ENCODE measurements at places on chromosomes 5 and 9. TPM values are rescaled to one million over a fixed set of nuclear protein-coding genes. Genes with fewer than 3 reads are reported as not detected.

- H3K27ac ChIP-seq: no peak overlapping the region
- no peaks in the 10 kb centered on the region for H3K4me1 ChIP-seq
- H3K4me3 ChIP-seq: no peak overlapping the region
- H3K27me3 ChIP-seq: no peaks in the 10 kb centered on the region
- DNase-seq: no peak
- H3K36me3 ChIP-seq: no peaks in the 10 kb centered on the region
These were observed 13.4 kb downstream of the PCSK5 start for GRCh38 chr9:75903785-75904360.

- no peak overlapping the region for H3K27ac ChIP-seq
- no peak for DNase-seq
- no peaks in the 10 kb centered on the region for H3K27me3 ChIP-seq
- peaks cover 19% of the 10 kb centered on the region for H3K4me1 ChIP-seq
These were observed 5.6 kb downstream of the IDNK start for GRCh38 chr9:83628540-83628939.

- no peaks in the 10 kb centered on the region for H3K36me3 ChIP-seq
- no peak overlapping the region for H3K27ac ChIP-seq
- no peaks in the 10 kb centered on the region for H3K4me1 ChIP-seq
- no peak overlapping the region for H3K4me3 ChIP-seq
- DNase-seq: no peak
- no peaks in the 10 kb centered on the region for H3K27me3 ChIP-seq
These were observed 1196.1 kb upstream of the CDH9 start for GRCh38 chr5:28234356-28234968.

DNA sequence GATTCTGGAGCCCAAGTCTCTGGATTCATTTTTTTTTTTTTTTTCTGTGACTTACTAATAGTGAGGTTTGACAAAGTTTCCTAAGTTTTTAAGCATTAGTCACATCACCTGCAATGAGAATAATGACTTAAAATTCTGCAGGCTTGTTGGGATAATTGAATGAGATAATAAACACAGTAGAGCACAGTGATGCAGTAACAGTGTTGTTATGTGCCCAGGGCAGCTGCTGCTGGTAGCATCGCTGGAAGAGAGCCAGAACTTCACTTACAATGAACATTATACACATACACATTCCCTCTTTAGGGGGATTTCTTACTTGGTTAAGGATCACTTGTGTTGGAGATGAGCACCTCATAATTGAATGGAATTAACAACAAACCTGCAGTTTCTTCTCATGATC is 78.9 kb downstream of the ALDH7A1 start:
- H3K36me3 ChIP-seq: no peaks in the 10 kb centered on the region
- no peaks in the 10 kb centered on the region for H3K4me1 ChIP-seq
- no peak overlapping the region for H3K4me3 ChIP-seq
- no peaks in the 10 kb centered on the region for H3K27me3 ChIP-seq
- H3K27ac ChIP-seq: no peak overlapping the region

- DNase-seq: no peak
- no peak overlapping the region for H3K27ac ChIP-seq
- H3K4me3 ChIP-seq: no peak overlapping the region
- H3K27me3 ChIP-seq: no peaks in the 10 kb centered on the region
These were observed 44.8 kb upstream of the IER5L start for GRCh38 chr9:129222819-129223218.

GRCh38 chr5:35192506-35192905 is 37.8 kb downstream of the PRLR start:
- no peaks in the 10 kb centered on the region for H3K4me1 ChIP-seq
- no peak for DNase-seq
- H3K27me3 ChIP-seq: no peaks in the 10 kb centered on the region
- no peak overlapping the region for H3K27ac ChIP-seq

DNA sequence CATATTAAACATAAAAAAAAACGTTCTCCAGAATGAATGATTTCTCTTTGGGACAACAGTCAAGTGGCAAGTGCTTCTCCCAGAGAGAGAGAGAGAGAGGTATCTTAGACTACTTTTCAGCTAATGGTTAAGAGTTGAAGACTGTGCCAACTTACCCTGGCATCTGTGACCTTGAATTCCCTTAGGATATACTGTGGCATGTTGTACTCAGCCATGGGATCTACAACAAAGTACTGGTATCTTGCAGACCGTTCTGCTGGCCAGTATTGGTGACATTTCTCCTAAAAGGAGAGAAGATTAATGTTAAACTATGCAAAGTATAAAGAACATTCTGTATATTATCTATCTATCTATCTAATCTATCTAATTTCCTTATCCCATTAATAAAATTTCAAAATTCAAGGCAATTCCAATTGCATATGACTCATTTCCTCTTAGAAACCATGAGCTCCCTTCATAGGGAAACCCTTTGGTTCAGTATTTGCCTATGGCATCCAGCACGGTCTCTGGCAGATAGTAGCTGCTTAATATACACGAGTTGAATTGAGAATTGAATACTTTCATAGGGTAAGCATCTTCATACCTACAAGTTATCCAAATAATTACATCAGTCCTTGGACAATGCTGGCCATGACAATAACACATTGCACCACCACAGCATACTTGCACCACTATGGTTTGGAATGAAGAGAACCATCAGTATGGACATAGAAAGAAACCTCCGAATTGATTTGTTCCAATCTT is 539.4 kb upstream of the DMAC1 start:
- DNase-seq: no peak
- no peaks in the 10 kb centered on the region for H3K4me1 ChIP-seq
- H3K36me3 ChIP-seq: no peaks in the 10 kb centered on the region
- H3K27ac ChIP-seq: no peak overlapping the region
- no peaks in the 10 kb centered on the region for H3K27me3 ChIP-seq

DNA sequence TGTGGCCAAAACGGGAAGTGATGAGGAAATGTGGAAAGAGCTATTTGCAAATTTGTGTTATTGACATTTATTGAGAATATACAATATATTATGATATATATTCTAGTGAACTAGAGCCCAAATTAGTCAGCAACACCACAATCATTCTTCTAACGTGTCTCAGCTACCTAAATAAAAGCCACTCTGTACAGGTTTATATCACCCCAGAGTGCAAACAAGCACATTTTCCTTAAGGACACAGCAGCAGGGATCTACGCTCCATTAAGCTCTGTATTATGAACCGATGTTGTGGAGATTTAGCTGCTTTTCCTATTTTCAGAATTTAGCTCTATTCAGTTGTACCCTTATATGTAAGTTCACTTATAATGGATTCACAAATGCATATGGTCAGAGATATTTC is 77.9 kb downstream of the CDH18 start:
- no peak overlapping the region for H3K27ac ChIP-seq
- H3K4me1 ChIP-seq: no peaks in the 10 kb centered on the region

GRCh38 chr5:89300426-89300970 is 417.5 kb upstream of the MEF2C start:
- no peaks in the 10 kb centered on the region for H3K36me3 ChIP-seq
- H3K27ac ChIP-seq: no peak overlapping the region
- H3K4me1 ChIP-seq: no peaks in the 10 kb centered on the region
- DNase-seq: no peak

DNA sequence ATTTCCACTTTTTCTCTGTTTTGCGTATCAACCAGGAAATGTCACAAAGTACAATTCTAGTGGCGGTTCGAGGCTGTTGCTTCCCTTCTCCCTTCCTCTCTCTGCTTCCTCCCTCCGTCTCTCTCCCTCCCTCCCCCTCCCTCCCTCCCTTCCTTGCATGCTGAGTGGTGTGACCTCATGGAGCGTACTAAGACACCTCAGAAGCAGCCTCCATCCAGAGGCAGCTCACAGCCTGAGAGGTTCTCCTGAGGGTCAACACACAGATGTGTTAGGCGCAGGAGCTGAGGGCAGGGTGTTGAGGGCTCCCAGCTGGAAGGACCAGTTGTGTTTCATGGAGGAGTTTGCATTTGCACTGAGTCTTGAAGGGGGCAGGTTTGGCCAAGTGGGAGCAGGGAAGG is 57.7 kb downstream of the COL5A1 start:
- DNase-seq: no peak
- no peak overlapping the region for H3K4me3 ChIP-seq
- no peaks in the 10 kb centered on the region for H3K4me1 ChIP-seq
- no peaks in the 10 kb centered on the region for H3K27me3 ChIP-seq
- H3K36me3 ChIP-seq: no peaks in the 10 kb centered on the region

GFI1B gene
- polyA plus RNA-seq: not detected

ACSL6 gene
- polyA plus RNA-seq: 18.4 TPM

PCDHB14 gene
- not detected for polyA plus RNA-seq

IL17B gene
- not detected for polyA plus RNA-seq

PDE6A gene
- polyA plus RNA-seq: not detected
